ENCODE measurements at places on chromosomes 13 and 19.

DNA sequence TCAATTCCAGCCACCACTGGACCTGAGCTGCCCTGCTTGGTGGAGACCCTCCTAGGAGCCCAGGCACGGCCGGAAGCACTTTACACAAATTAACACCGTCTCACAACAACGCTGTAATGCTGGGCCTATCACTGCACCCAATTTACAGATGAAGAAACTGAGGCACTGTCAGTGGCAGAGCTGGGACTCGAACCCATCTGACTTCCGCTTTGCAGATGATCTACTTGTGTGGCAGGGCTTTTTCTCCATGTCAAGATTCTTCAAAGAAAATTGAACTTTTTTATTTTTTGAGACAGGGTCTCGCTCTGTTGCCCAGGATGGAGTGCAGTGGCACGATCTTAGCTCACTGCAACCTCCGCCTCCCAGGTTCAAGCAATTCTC is 33.8 kb downstream of the ZFR2 start:
- DNase-seq = no peak

- DNase-seq = peak; percentile 19
Measured at GRCh38 chr19:33325920-33326319, 23.6 kb upstream of the CEBPA start.

- DNase-seq = no peak
Measured at GRCh38 chr19:38924388-38924787, 6.2 kb downstream of the SARS2 start.

DNA sequence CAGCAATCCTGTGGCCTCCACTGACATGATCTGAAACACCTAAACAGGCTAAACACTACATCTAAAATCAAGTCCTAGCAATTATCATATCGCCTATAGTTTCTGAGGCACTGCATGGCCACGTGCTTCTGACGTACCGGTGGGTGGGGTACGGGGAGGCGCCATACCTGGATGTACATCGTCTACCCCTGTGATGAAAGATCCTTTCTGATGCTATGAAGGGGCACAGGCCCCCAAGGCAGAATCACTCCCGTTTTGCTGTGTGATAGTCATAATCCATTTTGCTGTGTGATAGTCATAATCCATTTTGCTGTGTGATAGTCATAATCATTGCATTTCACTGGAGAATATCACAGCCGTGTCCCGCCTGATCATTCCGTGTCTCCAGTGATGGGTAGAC is 118.7 kb upstream of the SOX1 start:
- no peak for DNase-seq

DNA sequence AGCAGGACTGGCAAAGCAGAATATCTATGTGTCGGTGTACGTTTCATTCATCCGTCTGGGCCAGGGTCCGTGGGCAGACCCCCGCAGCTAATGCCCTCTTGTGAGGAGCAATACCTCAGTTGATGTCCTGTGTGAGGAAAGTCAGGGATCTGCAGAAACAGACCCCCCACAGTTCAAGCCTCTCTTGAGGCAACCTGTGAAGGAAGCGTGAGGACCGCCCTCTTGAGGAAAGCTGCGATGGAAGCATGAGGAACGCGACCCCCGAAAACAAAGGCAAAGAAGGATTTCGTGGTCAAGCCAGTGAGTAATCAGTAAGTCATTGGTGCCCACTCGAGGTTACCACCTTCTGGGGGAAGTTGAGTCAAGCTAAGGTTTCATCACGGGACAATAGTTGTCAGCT is 20.9 kb upstream of the ZNF83 start:
- no peak for DNase-seq

DNA sequence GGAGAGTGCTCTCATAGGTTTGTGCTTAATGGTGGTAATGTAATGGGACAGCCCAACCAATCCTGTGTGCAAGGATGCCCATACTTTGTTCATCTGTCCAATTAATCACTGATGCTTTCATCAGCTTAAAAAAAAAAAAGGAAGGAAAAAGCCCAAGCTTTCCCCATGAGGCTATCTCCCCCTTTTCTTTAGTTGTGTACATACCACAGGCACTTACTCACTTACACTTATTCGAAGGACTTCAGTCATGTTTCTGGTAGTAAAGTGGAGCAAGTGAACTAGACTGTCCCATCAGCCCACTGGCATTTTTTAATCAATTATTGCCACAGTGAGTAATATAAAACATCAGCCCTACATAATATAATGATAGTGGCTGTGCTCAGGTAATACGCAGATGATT is 183.5 kb upstream of the UFM1 start:
- DNase-seq = peak; percentile 41

DNA sequence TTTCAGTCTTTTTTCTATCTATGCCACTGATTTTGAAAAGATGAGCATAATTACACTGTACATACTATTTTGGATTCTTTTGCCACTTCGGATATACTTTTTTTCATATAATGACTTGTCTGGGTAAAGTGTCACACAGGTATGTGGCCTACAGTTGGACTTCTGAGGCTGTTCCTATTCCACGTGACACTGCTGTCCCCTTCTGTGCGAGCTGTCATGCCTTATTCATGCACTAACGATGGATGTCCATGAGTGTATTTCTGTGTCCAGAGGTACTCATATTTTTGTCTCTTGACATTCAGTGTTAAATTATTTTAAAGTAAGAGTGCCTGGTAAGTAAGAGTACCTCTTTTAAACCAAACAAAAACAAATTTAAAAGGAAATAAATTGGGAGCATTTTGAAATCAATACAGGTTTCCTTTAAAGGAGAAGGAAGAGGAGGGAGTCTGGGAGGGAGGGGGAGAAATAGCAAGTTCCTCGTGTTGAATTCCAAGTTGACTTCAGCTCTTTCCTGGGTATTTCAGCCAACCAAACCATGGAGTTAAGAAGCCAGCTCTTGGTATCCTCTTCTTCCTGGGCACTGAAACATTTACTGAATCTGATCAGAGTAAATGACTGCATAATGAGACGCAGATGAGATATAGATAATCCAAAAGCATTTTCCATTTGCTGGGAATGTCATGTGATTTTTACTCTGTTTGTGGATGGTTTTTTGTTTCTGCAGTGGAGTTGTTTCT is 61.3 kb downstream of the TNFRSF19 start:
- no peak for DNase-seq

GRCh38 chr19:48454150-48454730 is 1.1 kb upstream of the KCNJ14 start:
- DNase-seq = no peak

DNA sequence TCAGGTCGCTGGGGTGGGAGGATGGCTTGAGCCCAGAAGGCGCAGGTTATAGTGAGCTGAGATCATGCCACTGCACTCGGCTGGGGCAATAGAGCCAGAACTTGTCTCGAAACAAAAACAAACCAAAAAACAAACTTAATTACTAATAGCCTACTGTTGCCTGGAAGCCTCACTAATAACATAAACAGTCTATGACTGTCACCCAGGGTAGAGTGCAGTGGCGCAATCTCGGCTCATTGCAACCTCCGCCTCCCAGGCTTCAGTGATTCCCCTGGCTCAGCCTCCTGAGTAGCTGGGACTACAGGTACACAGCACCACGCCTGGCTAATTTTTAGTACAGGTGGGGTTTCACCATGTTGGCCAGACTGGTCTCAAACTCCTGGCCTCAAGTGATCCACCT is 18.0 kb downstream of the CATSPERD start:
- peak; percentile 18 for DNase-seq

GRCh38 chr13:98482476-98483444 is 94.1 kb downstream of the STK24 start:
- peak; percentile 77 for DNase-seq

GRCh38 chr13:73496711-73497110 is 437.9 kb downstream of the KLF5 start:
- no peak for DNase-seq

DNA sequence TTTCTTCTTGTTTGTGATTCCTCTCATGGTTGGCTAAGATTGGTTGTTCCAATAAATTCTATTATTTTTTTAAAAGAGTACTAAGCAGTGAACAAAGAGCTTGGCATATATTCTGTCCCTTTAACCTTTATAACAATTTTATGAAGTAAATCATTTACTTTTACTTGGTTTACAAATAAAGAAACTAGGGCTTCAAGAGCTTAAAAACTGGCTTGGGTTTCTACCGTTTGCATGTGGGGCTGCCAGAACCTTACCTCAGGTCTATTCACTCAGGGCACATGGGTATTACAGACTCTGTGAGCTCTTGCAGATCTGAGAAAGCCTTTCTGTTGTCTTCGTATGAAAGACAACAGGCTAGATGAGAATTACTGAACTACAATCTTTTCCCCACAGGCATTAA is 13.3 kb downstream of the N4BP2L1 start:
- DNase-seq = no peak

DNA sequence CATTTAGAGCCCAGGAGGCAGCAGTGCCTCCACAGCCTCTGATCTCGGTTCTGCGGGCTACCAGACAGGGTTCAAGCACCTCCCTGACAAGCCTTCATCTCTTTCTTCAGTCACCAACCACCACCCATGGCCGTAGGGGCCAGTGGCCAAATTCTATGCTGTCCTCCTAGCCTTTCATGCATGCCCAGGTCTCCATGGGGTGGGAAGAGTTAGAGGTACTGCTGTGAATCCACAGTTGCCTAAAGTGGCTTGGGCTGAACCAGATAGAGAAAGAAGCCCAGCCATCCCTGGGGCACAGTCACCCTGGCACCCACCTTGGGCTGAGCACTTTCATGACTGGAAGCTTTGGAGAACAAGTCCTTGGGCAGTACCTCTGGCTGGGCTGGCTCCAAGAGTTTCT is 97.4 kb downstream of the ZDHHC20 start:
- no peak for DNase-seq

- no peak for DNase-seq
Measured at GRCh38 chr13:32736648-32737047, 150.4 kb downstream of the PDS5B start.

- peak; percentile 98 for DNase-seq
Measured at GRCh38 chr19:47243776-47244547, 12.4 kb upstream of the CCDC9 start.

DNA sequence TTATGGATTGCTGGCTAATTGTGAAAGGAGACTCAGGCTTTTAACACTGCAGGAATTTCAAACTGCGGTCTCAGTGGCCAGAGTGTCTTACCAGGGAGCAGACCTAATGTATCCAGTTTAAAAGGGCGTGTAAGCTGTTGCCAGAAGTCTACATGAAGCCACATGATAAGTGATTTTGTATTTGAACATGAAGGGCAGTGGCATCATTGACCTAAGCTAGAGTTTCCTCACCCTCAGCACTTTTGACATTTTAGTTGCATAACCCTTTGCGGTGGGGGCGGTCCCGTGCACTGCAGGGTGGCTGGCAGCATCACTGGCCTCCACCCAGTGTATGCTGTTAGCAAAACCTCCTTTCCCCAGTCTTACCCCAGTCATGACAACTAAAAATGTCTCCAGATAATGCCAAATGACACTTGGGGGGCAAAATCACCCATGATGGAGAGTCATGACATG is 23.7 kb upstream of the GPR18 start:
- no peak for DNase-seq

- peak; percentile 76 for DNase-seq
Measured at GRCh38 chr19:43784981-43785808, 4.4 kb upstream of the KCNN4 start.

DNA sequence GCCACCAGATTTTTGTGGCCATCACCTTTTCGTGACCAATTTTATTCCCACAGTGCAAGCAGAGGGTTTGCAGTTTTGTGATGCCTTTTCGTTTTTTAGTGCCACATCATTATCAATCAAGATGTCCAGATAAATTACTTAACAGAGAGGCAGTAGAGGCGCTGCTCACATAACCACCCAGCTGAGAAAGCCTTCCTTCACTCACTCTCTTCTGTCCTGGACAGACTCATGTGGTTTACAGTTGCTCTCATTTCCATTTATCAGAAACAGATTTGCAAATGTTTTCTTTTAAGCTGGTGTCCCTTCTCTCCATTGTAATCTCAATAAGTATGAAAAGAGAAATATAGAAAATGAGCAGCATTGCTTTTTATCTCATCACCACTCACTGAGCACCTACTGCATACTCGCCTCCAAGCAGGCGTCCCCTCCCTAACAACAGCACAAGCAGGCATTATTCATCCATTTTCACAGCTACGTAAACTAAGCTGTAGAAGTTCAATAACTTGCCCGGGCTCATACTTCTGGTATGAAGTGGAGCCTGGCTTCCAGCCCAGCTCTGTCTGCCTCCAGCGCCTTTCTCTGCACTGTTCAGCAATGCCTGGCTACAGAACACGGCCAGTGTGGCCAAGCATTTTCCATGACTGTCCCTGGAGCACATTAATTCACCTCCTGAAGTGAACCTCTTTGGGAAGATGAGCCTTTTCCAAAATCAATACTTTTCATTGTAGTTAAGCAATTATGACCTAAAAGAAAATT is 34.6 kb upstream of the KATNAL1 start:
- DNase-seq = peak; percentile 97

- no peak for DNase-seq
Measured at GRCh38 chr19:4684312-4685095, 14.4 kb upstream of the MYDGF start.

DNA sequence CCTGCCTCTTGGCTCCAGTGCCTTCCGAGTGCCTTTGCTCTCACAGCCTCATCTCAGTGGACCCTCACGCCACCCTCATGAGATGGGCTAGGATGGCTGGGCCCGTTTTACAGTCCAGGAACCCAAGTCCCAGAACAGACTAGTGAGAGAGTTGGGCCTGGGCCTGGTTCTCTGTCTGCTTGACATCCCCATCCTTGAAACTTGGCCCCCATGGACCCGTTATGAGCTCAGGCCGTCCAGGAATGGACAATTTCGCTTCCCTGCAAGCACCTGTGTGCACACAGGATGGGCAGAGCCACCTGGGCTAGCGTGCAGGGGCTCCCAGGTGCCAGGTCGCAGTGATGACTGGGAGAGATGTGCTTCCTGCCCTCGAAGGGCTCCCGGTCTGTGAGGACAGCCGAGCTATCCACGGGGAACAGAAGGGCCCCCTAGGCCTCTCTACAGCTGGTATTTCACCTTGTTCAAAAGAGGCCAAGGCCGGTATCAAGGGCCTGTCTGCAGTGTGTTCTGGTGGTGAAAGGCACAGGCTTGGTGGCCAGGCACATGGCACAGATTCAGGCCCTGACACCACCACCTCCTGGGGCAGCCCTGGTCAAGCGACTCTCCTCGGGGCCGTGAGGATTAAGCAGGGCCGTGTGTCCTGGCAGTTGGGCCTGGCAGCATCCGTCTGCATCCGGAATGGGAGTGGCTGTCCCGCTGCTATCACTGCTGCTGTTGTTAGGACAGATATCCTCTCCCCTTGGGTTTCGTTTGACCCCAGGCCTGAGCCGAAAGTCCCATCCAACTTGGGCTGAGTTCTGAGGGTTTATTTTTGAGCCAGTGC is 38.9 kb downstream of the CAPN12 start:
- no peak for DNase-seq

DNA sequence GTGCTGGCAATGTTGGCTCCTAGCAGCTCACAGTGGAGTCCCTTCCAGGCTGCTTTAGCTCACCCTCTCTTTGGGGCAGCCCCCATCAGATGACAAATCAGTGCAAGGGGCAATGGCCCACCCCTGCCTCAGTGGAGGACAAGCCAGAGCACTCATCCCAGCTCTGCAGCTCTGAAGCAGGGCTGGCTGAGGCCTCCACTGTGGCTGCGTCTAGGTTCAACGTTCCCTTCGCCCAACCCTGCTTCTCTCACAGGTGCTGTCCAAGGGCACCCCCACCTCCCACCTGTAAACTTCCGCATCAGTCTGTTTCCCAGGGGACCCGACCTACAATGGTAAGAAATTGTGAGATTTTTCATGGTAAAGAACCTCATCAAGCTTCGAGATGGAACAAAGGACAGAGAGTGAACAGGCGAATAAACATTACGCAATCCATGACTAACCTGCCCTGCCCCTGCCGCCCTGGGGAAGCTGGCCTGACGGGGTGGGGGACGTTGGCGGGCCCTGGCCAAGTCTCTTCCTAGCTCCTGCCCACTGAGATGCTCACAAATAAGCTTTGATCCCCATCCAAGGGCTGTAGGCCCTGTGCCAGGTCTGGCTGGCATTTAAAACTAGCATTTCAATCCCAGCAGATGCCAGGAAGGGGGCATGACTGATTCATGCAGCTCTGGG is 40.5 kb downstream of the DZIP1 start:
- no peak for DNase-seq

Measured in EH (cell line).